ENCODE measurements at places on chromosomes 11 and 22.

DNA sequence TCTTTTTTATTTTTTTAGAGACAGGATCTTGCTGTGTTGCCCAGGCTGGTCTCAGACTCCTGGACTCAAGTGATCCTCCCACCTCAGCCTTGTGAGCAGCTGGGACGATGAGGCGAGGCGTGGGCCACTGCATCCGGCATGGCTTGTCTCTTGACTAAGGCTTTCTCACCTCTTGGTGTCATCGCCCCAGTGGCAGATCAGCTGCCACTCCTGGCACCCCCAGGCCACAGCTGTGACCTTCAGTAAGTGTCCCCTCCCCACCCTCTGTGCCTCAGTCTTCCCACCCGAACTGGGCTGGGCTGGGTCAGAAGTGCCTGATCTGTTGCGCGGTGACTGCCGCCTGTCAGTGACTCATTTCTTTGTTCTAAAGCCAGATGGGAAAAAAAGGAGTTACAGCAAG is 3.6 kb downstream of the SYNGR1 start:
- no peak for DNase-seq

DNA sequence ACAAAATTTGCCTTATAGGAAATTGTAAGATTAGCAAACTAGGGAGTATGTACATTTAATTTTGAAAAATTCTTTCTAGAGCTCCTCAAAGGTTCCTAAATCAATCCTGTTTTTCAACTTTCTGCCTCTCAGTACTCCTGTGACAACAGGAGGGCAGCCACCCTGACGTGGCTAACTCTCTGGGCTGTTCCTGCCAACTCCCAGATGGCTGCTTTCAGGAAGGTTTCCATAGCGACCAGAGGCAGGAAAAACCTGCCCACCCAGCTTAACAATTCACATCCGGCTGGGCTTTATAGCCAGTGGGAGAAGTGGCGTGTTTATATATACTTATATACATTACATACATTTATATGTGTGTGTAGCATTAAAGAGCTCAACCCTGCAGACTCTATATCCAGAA is 26.5 kb downstream of the SGSM3 start:
- no peak for DNase-seq

GRCh38 chr22:44572414-44573207 is 74.6 kb upstream of the RTL6 start:
- no peak for DNase-seq

DNA sequence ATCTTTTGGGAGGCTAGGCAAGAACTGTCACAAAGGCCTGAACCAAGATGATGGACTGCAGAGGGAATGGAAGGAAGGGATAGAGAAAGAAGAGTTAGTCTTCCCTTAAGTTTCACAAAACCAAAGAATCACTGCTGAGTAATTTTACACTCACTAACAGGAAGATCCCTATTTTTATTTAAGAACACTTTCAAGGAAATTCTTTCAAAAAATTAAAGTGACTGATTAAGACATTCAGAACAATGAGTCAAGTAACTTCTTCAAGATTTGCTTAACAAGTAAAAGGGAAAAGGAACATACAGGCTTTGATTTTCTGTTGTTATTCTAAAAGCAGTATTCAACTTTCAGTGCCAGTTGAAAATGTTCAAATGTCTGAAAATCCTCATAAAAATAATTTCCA is 3.1 kb downstream of the PITPNB start:
- no peak for DNase-seq

GRCh38 chr11:55345306-55345705 is 2.3 kb downstream of the OR4A16 start:
- DNase-seq, result no peak

GRCh38 chr11:54558919-54559318 is 44.9 kb downstream of the OR4C46 start:
- no peak for DNase-seq

DNA sequence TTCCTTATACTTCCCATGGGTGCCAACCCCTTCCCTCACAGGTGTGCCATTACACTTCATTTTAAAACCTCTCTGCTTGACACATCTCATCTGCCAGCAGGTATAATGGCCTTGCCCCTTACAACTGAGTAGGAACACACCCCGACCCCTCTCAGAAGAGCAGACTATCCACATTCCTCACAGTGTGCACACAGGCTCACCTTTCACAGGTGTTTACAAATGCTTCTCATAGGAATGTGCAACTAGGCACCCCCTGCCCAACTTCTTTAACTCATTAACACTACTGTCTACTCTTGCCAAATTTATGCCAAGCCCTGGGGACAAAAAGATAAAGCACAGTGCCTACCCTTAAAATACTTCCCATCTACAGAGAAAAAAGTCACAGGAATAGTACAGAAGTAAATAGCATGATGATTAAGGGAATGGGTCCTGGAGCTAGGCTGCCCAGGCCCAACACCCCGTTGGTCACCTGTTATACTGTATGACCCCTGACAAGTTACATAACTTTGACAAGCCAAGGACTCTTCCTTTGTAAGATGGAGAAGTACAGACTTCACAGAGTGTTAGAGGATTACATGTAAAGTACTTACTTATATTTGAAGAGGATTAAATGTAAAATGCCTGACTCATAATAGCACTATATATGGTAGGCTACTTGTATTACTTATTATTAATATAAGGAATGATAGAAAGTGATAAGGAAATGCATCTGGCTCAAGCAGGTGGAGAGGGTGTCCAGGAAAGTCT is 15.2 kb downstream of the TRIM3 start:
- DNase-seq, result no peak

GRCh38 chr11:32386770-32387377 is 48.5 kb downstream of the WT1 start:
- no peak for DNase-seq

Data from NCI-H187 treated with DMSO at 0.1 percent for 48 hours (cell line).